Stimulated activated CD4-positive, alpha-beta T cell treated with anti-CD3 and anti-CD28 coated beads, Interleukin-2, amount 100 ng/mL, for 24 hours (primary cell): ENCODE measurements at places on chromosomes 11 and 22.

GRCh38 chr11:29024386-29024785 lies 916.2 kb downstream of the METTL15 start:
- DNase-seq: no peak

DNA sequence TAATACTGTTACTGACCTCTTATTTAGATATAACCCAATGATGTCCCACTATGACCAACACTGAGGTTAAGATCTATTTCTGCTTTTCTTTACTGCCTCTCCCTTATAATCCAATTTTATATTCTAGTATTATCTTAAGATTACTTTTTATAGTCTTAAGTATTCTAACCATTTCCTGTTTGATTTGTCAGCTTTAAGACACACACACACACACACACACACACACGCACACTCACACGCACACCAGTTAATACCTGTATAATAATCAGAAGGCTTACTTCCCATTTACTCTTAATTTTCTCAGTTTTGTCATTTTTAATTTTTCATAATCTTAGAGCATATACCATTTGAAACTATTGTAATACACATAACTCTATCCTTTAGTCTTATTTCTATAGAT lies 226.0 kb upstream of the C11orf87 start:
- no peak for DNase-seq

GRCh38 chr11:109629734-109630133 lies 207.7 kb downstream of the C11orf87 start:
- no peak for DNase-seq

DNA sequence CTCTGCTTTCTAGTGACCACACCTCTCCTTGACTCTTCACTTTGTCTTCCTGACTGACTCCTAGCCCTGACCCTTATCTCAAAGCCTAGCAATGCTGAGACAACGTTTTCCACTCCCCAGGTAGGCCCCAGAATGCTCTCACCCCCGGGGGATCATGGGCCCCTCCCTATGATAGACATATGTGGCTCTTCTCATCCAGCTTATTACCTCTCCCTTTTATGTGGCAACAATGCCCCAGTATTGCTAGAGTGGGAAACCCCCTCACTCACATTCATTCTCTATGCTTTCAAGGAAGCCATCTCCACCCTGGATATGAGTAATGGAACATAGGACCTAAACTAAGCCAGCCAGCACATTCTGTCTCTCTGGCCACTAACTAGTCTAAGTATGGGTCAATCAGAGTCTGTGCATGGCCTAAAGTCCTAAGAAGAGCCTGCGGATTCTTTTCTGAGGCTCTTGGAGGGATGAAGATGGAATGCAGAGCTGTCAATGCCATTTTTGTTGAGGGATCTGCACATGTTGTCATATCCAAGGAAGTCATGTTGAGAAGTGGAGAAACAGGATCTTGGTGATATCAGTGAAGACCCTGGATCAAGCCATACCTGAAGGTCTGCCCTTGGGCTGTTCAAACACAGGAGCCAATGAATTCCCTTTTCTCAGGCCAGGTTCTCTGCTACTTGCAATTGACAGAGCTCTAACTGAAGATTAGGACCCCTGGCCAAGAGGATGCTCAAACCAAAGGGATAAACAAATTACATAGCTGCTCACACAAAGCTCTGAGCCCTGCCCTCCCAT lies 79.8 kb upstream of the GRK3 start:
- peak; percentile 27 for DNase-seq

DNA sequence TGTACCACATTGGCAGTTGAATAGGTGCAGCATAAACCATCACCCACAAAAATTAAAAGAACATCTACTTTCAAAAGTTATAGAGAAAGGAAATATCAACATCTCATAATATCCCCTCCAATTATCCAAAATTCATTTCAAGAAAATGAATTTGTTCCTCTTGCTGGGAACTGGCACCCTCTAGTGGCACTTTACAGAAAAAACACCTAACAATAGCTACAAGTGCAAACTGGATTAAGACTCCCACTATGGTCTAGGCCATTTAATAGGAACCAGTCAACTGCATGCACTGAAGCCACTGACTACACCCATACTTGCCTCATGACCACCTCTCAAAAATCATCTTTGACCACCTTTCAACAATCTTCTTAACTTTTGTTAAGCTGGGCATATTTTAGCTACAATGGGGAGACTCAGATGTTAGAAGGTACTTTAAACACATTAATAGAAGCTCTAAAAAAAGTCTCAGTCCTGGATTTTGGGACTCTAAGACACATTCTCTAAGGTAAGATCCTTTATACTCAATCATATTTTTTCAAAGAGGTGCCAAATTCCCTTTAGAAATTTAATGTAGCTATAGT lies 17.3 kb downstream of the TRAF6 start:
- no peak for DNase-seq

- DNase-seq: peak; percentile 69
Measured at GRCh38 chr11:131668500-131669400, 298.3 kb downstream of the NTM start.

DNA sequence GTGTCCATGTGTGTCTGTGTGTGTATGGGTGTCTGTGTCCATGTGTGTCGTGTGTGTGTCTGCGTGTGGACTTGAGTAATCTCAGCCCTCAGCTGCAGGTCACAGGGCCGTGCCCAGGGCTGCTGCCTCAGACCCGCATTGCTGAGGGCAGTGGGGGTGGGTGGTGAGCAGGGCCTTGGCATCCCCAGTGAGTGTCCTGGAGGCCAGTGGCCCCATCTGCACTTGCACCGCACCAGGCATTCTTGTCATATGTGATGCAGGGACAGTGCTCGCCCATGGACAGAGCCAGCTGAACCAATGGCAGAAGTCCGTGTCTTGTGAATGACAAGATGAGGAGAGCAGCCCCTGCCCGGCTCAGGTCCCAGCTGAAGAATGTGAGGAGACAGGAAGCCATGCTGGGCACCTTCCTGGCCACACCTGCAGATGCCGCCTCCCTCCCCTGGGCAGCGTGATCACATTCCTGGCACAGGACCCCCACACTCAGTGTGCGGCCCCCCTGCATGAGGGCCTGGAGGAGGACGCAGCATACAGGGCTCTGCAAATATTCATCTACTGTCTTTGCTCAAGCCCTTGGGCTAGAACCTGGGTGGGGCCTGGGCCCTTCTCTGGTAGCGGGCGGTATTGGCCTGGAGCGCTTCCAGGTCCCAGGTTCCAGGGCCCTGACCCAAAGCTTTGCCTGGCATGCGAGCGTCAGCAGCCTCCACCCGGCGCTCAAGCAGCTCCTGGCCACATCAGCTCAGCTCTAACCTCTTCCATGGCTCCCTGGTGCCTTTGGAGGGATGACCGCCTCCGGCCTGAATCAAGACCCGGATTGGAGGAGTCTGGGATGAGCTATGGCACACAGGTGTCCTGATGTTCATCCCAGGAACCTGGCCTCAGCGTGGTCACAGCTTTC lies 3.9 kb downstream of the ALDH3B2 start:
- no peak for DNase-seq

- no peak for DNase-seq
Measured at GRCh38 chr11:67538306-67538705, 15.1 kb upstream of the CABP2 start.

GRCh38 chr11:15622231-15622890 lies 507.6 kb downstream of the INSC start:
- DNase-seq: no peak

DNA sequence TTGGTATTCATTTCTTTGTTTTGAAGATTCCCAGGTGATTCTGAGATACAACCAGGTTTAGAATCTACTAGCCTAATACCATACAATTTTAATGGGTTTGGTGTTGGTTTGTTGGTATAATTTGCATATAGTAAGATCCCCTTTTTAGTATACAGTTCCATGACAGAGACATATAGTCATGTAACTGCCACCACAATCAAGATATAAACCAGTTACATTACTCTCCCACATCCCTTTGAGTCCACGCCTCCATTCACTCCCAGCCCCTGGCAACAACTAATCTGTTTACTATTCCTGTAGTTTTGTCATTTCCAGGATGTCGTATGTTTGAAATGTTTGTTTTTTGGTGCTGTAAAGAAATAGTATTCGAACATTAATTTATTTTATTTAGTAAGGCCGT lies 4.3 kb downstream of the ASRGL1 start:
- no peak for DNase-seq

GRCh38 chr11:19979519-19979845 lies 180.8 kb downstream of the DBX1 start:
- DNase-seq: no peak

GRCh38 chr11:1390569-1391164 lies 933 bp downstream of the BRSK2 start:
- no peak for DNase-seq

DNA sequence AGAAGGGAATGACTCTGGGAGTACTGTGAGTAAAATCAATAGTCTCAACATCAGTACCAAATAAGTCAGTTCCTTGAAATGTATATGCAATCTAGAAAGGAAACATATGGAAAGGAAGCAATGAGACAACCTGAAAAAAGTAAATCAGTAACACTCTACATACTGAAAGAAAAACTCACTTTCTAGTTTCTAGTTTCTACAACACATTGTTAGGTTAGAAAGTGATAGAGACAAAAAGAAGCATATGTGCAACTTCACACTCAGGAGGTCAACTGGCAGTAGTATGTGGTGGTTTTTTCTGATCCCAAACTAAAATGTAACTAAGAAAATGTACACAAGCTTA lies 156.5 kb upstream of the SOX6 start:
- DNase-seq: no peak

GRCh38 chr11:100550912-100551632 lies 136.0 kb upstream of the ARHGAP42 start:
- DNase-seq: no peak

GRCh38 chr11:1194977-1195681 lies 27.7 kb upstream of the MUC5B start:
- DNase-seq: no peak

DNA sequence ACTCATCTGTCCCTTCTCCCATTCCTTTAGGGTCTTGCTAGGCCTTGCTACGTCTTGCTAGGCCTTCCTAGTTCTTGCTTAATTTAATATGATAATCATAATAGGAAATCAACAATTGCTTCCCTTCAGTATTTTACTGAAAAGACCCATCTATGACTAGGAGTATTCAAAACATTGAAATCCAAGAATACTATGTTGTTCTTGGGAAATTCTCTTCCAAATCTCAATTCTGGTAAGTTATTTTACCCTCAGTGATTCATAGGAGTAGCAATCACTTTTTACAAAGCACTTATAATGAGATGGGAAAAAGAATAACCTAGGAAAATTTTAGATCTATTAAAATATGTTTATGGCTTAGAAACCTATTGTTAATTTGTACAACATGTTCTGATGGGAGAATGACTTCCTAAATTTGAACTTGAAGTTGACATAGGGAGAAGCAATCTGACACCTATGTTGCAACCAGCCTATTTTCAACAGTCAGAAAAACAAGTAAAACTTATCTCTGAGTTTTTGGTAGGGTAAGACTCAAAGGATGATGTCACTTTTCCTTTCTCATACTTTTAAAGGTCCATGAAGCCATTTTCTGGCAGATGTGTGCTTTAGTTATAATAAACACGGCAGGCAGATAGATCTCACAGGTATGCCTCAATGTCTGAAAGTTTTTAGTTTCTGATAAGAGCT lies 29.5 kb upstream of the HIPK3 start:
- no peak for DNase-seq

DNA sequence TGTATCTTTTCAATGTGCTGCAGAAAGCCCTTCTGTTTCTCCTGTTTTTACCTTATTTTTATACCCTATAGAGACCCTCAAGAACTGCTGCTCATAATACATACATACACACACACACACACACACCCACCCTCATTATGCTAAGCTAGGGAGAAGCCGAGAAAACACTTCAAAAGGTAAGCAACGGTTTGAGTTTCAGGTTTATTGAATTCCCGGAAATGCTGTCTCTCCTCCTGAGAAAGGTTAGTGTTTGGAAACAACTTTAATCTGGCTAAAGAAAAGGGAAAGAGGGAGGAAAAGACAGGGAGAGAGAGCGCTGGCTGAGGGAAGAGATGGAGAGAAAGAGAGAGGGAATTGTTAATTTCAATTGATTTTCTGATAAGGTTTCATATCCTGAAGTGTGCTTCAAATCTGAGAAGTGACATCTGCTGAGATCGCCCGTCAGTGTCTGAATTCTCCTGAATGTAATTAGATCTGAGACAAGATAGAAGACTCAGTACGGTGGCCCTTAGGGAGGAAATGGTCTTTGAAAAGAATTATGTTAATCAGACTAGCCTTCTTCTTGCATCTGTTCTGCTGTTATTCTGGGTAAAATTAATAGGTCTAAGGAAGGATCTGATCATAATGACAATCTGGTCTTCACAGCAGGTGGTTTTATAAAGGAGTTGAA lies 169.1 kb downstream of the NXPE2 start:
- DNase-seq: no peak
